ENCODE measurements at places on chromosomes 2 and 18.

GRCh38 chr2:123362671-123363440 lies 662.2 kb upstream of the CNTNAP5 start:
- no peak for DNase-seq

DNA sequence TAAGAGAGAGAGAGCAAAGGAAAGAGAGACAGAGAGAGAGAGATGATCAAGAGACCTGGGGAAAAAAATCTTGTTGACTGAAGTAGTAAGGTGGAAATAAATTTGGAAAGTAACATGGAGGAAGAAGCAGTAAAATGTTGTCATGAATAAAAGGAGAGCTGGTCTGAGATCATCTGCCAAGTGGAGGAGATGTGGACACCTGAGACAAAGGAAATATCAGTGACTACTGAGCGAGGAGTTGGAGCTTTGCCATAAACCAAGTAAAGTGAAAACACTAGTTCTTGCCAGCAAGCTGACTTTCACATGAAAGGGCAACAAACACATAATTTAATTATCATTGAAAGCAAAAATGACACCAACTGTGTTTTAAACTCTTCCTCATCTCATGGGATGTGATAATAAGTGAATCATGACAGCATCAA lies 49.0 kb upstream of the DSG1 start:
- no peak for DNase-seq

GRCh38 chr2:35378791-35379190 lies 976.8 kb upstream of the CRIM1 start:
- DNase-seq, result no peak

- DNase-seq, result no peak
Measured at GRCh38 chr18:62339106-62339988, 14.2 kb downstream of the TNFRSF11A start.

GRCh38 chr2:202406445-202406978 lies 30.4 kb downstream of the BMPR2 start:
- DNase-seq, result no peak

DNA sequence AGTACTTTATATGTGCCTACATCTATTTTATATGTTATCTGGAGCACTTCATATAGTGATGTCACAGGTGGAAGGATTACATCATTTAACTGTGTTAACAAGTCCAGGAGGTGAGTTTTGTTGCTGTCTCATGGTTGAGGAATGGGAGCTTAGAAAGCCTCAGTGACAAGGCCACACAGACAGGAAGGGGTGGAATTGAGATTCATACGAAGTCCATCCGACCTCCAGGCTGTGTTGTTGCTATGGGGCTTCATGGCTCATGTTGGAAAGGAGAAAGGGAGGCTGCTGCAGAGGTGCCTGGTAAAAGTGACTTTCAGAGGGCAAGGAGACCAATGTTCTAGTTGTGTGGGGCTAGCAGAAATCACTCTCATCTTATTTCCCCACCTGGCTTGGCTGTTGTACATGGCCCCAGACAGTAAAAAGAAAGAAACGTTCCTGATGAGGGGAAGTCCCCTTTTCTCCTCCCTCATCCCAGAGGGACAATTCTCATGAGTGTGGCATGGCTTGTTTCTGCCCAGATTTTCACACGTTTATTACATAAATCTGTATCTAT lies 31.0 kb upstream of the GREB1 start:
- no peak for DNase-seq

DNA sequence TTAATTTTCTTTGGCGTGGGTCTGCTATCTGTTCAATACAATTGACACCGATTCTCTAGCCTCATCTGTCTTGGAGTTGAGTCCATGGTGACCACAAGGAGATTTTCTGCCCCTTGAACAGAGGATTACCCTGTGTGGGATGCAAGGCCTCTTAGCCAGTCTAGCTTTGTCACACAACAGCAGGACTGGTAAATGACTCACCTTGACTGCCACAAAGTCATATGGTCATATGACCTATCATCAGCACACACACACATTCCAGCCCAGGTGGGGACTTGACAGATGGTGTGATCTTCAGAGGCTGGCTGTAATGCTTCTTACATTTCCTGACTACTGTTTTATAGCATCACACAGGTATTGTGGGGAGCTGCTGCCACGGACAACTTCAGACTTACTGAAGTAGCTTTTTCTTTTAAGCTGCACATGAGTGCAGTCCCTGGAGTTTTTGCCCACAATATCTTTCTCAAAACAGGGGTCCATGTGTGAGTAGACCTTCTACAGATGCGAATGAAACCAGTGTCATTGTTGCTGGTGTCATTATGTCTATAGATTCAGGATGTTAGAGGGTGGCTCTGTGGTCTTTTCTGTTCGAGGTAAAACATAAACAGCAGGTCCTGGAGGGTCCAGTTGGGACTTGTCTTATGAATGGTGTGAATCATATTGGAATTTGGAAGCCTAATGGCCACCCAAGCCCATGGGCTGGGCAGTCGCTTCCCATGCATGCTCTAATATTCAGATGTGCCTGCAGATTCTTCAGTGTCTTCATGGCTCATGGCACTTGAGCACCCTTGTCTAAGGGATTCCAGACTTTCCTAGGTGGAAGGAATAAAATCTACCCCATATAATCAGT lies 18.6 kb upstream of the ACOXL start:
- DNase-seq, result no peak

- no peak for DNase-seq
Measured at GRCh38 chr2:233760043-233760442, at the start of gene UGT1A1. Gene UGT1A1 (plus strand): TSS chr2:233760270. CDS start chr2:233760288, 18 bp downstream.

GRCh38 chr18:48922801-48923730 lies 27.7 kb downstream of the SMAD7 start:
- peak; percentile 74 for DNase-seq

GRCh38 chr2:78757640-78758039 lies 267.9 kb upstream of the REG3G start:
- no peak for DNase-seq

GRCh38 chr2:86476918-86477317 lies 35.7 kb downstream of the KDM3A start:
- DNase-seq, result no peak

GRCh38 chr2:120473522-120474271 lies 127.8 kb downstream of the INHBB start:
- no peak for DNase-seq

- DNase-seq, result no peak
Measured at GRCh38 chr2:208358758-208359631, 47.6 kb upstream of the PTH2R start.

GRCh38 chr2:17800219-17800618 lies 16.0 kb upstream of the MSGN1 start:
- DNase-seq, result no peak

GRCh38 chr2:133716166-133716565 lies 147.9 kb upstream of the NCKAP5 start:
- no peak for DNase-seq

DNA sequence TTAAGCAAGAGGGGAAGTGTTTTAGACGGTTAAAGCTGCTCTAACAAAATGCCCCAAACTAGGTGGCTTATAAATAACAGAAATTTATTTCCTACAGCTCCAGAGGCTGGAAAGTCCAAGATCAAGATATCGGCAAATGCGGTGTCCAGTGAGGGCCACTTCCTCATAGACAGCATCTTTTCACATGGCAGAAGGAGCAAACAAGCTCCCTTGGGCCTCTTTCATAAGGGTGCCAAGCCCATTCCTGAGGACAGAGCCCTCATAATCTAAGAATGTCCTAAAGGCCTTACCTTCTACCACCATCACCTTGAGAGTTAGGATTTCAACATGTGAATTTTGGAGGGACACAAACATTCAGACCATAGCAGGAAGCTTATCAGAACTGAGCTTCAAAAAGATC lies 57.3 kb upstream of the PPP1CB start:
- no peak for DNase-seq

DNA sequence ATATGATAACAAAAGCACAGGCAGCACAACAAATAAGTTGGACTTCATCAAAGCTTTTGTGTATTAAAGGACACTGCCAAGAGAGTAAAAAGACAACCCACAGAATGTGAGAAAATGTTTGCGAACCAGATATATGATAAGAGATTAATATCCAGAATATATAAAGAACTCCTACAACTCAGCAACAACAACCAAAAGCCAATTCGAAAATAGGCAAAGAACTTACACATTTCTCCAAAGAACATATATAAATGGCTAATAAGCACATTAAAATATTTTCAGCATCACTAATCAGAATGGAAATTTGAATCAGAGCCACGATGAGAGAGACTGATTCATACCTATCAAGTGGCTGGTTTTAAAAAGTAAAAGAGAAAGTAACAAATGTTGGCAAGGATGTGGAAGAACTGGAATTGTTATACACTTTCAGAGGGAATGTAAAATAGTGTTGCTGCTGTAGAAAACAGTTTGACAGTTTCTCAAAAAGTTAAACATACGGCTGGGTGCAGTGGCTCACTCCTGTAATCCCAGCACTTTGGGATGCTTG lies 25.2 kb downstream of the EPB41L5 start:
- no peak for DNase-seq

- DNase-seq, result no peak
Measured at GRCh38 chr2:125710561-125710960, 945.4 kb upstream of the GYPC start.

DNA sequence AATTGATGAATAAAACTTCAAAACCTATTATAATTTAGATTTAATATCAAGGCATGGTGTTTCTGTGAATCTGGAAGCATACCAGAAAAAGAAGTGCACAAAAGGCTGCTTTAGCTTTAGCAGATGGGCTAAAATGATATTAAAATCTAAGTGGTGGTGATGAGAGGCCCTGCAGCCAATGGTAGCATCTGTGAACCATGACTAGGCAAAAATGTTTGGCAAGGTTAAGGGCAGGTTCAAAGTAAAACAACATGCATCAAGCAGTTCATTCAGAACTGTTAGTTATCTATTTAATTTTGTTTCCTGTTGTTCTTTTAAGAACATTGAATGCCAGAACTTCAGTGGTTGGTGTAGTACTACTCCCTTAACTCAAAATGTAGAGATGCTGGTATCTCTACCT lies 1736.9 kb upstream of the CELF4 start:
- no peak for DNase-seq

- DNase-seq, result no peak
Measured at GRCh38 chr2:123040506-123040905, 984.6 kb upstream of the CNTNAP5 start.

DNA sequence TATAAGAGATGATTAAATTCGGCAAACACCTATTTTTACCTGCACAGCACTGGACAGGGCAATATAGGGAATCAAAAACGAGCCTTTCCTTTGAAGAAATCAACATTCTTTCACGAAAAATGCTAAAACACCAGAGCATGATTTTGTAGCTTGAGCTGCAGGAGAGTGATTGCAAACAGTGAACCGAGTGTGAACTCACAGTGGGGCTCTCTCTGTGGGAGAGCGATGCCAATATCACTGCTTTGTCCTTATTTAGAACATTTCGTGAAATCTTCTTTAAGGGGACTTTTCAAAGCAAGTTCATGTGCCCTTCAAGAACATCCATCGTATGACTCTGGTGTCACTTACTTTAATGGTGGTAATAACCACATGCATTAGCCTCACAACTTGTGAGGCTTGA lies 238.8 kb downstream of the CD226 start:
- DNase-seq, result no peak

DNA sequence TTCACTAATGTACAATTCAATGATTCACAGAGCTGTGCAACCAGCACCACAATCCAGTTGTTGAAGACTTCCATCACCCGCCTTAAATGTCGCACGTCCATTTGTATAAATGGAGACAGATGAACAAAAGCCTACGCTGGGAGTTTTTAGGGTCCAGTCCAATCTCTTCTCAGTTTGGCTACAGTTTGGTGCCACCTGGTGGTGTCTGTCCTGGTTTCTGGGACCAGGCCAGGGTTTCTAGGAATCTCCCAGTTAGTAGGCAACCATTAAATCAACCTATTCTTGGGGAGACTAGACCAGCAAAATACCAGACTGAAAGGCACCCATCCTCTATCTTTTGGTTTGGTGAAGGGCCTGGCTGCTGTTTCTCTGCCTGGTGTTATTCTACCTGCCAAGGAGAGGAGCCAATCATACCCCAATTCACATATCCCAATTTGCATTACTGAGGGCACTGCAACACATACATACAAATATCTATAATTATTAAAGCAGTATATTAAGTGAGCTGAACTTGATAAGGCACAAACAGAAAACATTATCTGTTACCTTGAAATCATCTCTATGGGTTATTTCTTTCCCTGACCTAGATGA lies 3.2 kb upstream of the DDX1 start:
- peak; percentile 67 for DNase-seq

- no peak for DNase-seq
Measured at GRCh38 chr18:25261768-25262167, 90.2 kb downstream of the ZNF521 start.

DNA sequence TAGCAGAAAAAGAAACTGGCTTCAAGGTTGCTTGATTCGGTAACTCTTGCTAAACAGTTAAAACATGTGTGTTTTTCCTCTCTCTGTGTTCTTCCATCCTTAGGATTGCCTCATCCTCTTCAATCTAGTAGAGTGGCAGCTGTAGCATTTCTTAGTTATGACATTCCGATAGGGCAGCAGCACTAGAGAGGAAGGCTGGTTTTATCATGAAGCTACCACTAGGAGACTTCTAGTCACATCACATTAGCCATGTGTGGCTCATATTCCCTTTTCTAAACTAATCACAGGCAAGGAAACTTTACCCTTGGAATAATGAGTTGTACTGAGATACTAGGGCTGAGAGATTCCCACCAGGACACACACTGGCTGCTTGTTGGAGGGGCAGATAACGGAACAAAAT lies 187.6 kb downstream of the DOK6 start:
- DNase-seq, result no peak

- DNase-seq, result no peak
Measured at GRCh38 chr18:55088561-55088960, 129.3 kb upstream of the CCDC68 start.

DNA sequence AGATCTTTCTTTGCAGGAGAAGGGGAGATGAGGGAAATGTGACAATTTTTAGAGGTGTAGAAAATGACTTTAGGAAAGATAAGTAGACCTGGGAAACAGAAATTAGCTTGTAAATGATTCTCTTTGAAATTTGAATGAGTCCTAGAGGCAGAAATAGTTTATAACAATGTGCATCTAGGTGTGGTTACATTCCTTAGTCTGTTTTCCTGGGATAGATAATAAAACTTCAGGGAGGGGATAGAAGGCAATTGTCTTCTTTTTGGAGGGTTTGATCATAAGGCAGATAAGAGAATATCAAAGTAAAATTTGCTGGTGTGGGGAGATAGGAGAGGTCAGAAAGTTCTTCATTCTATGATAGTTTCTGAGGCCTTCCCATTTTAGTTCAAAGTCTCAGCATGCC lies 1344.3 kb upstream of the LRRTM1 start:
- DNase-seq, result no peak

Measured in hematopoietic multipotent progenitor cell (in vitro differentiated cells).